ENCODE measurements at places on chromosomes 13 and 19.

DNA sequence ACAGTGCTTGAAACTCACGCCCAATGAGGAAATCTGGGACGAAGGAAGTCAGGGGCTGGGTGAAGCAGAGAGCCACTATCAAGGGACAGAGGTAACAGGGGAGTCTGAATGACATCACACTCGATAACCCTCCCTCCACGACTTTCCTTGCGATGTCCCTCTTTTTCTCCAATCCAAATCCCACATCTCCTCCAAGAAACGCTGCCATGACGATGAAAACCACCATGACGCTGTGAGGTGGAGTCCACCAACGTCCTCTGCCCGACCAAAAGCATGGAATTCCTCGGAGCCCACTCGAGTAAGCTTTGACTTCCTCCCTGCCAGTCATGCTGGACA, 967 bp downstream of the REXO1 start:
- DNase-seq, result no peak

GRCh38 chr13:112747256-112747655, 57.4 kb downstream of the ATP11A start:
- DNase-seq, result no peak

GRCh38 chr19:14979476-14980255, at the start of gene SLC1A6:
TSS of gene SLC1A6 (minus strand) at chr19:14979864. CDS start at chr19:14972910, 6,954 bp downstream.
- no peak for DNase-seq

DNA sequence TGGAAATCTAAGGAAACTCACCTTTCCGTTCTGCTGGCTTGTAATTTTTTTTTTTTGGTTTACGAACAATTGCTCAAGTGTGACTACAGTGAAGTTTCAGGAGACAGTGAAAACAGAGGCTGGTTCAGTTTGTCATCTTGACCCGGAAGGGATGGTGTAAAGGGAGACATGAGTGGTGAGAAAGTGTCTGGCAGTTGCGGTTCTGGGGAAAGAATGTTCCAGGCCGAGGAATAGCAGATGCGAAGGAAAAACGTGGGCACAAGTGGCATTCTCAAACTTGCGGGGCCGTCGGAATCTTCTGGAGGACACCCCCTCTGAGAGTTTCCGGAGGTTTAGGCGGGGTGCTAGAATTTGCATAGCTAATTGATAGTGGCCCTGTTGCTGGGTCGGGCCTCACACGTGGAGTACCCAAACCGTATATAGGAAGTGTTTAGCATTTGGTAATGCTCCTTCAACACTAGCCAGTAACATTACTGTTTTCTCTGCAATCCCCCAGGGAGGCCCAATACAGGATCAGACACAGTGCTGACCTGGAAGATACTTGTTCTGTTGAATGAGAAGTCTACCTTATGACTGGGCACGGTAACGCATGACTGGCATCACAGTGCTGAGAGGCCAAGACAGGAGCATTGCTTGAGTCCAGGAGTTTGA, 2.8 kb upstream of the TNFSF9 start:
- DNase-seq, result no peak

DNA sequence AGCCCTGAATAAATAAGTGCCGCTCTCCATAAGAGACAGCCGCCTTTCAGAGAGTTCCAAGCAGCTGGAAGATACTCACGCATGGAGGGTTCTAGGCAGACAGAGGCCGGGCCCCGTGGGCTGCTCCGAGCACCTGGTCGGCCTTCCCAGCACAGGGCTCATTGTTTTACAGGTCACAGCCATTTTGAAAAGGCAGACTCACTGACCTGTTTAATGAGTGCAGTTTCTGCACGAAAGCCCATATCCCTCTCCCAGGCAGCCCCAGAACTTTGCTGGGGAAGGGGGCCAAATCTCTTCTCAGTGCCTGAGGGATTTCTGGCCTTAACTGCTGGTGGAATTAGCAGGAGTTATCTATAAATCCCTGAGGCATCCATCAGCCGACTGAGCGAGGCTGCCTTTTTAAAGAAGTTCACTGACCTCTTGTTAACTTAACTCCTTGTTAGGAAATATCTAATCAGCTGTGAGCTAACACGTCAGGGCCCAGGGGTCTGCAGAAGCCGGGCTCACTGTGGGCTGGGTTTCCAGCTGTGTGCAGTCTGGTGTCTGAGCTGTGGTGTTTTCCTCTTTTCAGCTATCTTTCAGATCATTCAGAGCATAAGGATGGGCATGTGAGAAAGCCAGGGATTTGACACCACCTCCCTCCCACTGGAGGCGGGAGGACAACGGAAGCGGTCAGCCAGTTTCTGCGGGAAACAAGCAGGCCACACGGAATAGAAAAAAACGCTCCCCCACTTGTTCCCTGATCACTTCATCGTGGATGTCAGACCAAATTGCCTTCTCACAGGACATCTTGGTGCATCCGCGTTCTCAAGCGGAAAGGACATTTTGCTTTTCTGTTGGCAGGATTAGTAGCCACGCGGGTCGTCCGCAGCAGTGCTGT, 23.3 kb downstream of the SERP2 start:
- DNase-seq, result no peak

DNA sequence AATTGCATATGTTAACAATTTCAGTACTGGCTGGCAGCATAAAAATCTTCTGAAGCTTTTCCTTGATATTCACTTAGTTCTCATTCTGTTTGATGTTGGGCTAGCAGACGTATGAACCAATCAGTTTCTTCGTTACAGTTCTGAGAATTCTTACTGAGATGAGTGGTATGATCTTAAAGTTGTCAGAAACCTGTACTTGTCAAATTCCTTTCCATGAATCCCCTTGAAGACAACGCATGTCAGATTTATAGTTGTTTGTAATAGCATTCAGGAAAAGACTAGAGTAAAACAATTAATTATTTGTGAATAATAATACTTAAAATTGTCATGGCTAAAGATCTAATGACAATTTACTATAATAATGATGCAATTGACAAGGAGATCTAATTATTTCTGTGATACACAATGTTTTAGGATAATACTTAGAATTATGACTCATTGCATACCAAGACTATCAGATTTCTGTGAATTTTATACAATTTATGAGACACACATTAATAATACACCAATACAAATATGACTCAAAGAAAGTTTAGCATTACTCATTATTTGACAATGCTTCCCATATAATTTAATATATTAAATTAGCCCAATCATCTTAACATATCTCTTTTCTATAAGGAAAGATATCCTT, 447.2 kb downstream of the RFC3 start:
- DNase-seq, result no peak

DNA sequence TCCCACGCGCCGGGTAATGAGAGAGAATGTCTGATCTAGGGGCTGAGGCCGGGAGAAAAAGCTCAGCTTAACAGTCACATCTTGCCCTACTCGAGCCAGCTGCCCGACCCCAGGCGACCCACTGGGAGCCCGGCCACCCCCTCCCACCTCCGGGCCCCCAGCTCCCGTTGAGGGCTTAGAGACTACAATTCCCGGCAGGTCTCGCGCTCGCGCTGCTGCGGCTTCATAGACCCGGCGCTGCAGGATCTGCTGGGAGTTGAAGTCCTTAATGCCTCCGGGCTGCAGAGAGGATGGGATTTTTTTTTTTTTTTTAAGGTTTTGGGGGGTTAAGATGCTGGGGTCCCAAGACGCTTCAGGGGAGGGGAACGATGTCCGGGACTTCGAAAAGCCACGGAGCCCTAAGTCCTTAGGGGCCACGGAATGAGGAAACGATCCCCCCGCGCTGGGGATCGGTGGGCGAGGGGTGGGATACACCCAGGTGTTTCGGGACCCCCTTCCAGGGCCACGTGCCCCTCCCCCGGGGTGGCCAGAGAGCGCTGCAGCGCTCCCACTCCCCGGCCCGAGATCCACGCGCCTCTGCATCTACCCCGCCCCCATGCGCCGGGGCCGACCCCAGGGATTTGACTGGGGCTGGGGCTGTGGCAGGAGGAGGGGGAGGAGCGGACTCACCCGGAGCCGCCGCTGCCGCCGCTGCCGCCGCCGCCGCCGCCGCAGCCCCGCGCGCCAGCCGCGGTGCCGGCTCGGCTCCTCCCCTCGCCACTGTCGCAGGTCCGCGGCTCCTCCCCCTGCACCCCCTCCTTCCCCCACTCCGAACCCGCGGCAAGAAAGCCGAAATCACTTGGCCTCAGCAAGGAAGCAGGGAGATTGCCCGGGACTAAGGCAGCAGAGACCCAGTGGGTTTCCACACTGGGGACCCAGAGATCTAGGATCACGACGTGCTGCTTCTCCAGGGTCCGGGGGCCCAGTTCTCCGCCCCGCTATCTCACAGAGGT, at the start of gene SYT3:
Gene SYT3, minus strand, starts transcription at position 761 of the 992 bp plus-strand sequence. CDS start 2,470 bp downstream, outside the sequence.
- no peak for DNase-seq

GRCh38 chr13:113948034-113948742, 25.7 kb downstream of the C13orf46 start:
- DNase-seq, result no peak

DNA sequence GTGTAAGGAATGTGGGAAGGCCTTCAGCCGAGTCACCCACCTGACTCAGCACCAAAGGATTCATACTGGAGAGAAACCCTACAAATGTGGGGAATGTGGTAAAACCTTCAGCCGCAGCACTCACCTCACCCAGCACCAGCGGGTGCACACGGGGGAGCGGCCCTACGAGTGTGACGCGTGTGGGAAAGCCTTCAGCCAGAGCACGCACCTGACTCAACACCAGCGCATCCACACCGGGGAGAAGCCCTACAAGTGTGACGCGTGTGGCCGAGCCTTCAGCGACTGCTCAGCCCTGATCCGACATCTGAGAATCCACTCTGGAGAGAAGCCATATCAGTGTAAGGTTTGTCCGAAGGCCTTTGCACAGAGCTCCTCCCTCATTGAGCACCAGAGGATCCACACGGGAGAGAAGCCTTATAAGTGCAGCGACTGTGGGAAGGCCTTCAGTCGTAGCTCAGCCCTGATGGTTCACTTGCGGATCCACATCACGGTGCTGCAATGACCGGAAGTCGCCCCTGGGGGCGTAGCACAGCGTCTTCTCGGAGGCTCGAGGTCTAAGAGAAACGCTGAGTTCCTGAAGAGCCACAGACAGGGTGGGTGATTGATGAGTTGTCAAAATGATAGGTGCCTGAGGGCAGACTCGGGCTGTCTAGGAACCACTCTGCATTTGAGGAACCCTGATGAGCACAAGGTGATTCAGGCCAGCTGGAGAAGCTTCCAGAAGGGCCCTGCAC, 12.2 kb downstream of the ZSCAN22 start:
- DNase-seq, result no peak

- no peak for DNase-seq
These were observed 7.8 kb upstream of the LYPD5 start for GRCh38 chr19:43809762-43810696.

DNA sequence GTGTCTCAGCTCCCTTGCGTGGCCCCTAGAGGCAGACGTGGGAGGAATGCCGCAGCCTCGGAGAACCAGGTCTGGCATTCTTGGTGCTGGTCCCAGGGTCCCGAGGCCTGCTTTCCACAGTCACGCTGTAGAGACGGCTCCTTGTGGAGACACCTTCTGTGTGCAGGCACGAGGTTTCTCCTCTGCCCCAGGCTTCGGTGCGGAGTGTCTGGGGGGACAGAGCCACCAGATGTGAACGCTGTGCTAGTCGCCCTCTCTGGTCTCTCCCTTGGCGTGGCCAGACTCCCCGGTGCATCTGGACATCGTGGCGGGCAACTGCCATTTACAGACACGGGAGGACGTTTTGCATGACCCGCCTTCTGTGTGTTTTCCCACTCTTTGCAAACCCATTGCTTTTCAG, 7.5 kb upstream of the TMEM255B start:
- DNase-seq, result no peak

DNA sequence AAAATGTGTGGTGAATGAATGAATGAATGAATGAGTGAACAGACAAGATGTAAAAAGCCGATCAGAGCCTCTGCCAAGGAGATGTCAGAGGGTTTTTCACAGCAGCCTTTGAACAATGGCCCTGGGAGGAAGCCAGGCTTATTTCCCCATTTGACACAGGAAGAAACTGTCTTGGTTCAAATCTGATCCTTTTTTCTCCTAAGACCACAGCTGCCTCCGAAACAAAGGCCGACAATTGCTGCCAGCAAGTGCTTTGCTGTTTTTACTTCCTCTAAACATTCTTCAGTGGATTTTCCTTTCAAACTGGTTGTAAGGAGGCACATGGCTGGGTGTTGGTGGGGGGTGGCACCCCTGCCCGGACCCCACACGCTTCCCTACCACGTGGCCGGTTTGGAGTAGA, 44.2 kb upstream of the HOMER3 start:
- no peak for DNase-seq

DNA sequence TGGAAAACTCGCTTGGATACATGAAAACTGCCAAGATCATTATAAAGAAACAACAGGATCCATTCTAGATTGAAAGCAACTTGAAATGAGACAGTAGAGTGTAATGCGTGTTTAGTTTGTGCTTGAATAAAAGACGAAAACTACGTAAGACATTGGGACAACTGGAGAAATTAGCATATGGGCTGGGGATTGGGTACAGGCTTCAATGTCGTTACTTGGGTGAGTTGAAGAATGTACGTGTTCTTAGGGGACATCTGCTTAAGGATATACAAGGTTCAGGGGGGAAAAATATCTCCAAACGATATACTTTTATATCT, 471 bp upstream of the ERVK3-1 start:
- DNase-seq, result no peak

DNA sequence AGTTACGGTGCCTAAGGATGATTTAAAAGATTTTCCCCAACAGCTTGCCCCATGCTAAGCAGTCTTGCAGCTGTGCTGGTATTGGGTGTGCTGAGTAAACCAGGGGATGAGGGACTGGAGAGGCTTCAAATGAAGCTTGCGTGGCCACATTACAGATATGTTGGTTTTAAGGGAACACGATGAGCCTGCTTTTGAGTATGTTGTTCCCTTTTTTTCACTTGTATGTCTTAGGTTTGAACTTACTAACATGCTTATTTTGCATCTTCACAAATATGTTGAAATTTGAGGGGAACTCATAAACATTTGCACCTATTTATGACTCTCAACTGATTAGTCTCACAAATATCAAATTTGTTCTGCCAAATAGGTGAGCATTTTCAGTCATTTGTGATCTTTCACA, 2.0 kb upstream of the IL17D start:
- DNase-seq, result no peak

DNA sequence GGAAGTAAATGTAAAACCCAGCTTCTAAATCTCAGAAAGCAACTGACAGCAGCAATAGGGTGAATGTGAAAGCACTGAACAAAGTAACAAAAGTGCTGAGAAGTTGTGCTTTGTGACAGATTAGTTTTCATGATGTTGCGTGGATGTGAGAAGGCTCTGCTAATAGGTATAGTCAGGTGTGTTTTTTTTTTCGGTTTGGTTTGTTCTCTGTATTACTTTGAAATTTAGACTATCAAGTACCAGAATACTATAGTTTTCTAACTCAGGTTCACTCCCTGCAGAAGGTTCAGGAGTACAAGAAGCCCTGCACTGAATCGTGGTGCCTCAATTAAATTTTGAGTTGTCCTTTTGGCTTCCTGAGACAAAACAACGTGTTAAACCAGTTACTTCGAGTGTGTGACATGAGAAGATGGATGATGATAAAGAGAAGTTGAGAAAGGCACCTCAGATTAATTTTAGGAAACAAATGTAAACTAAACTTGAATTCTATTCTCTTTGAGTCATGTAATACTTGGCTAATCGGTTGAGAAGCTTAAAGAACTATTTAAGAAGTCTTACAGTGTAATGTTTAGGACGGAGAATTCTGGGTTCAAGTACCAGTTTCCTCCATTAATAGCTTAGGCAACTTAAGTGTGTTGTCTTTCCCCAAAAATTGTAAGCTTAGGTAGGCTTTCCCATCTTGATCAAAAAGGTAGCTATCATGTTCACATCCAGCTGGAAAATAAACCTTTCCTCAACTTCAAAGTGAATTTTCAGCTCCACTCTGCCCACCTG, 10.3 kb downstream of the MIR17HG start:
- DNase-seq, result no peak

- DNase-seq, result no peak
These were observed 755.9 kb downstream of the LIG4 start for GRCh38 chr13:107459430-107459829.
